Forelimb muscle (tissue), 1 donor: ENCODE measurements at places on chromosomes 5 and 9.

DNA sequence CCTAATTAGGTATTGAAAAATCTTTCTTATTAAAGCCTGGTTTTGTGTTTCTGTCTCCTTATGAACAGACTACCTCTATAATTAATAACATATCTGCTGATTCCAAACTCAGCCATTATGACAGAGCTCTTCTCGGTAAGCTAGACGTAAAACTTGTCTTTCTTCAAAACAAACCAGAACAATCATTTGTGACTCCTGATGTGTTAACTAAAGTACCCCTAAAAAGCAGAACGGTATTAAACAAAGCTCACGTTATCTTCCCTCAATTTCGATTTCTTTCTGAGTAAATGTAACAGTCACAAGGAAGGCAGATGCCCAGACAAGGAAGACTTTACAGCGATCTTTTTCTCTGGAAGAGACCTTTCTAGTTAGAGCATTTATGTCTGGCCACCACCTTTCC lies 1.8 kb downstream of the SEMA5A start:
- no peak for DNase-seq

DNA sequence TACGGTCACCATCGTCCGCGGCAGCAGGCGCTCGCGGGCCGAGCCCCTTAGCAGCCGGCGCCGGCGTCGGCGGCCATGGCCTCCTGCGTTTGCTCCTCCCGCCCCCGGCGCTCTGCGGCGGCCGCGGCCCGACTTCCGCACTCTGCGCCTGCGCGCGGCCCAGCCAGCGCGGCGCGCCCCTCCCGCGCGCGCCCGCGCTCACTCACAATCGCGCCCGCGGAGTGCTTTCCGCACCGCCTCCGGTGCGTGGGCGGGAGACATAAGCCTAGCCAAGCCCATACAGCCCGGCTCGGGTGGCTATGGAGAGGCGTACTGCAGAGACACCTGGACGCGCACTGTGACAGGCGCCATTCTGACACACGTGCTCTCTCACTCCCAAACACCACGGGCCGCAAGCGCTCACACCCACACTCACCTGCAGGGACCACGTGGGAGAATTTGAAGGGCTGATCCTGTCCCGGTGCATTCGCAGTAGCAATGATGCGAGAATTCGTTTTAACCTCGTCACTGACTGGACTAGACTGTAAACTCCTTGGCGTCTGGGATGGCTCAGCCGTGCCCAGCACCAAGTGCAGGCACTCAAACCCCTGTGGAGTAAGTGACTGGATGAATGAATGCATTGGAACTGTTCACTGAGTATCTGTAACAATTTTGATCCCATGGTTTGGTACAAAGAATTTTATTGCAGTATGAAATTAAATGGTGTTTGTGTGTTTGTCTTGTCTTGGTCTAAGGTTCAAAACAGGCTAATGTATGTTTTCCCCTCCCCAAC lies at the start of gene RNF145:
TSS of gene RNF145 (minus strand) at position 116 of the 772 bp plus-strand sequence. CDS start 5,936 bp downstream, outside the sequence.
- peak; percentile 53 for DNase-seq

DNA sequence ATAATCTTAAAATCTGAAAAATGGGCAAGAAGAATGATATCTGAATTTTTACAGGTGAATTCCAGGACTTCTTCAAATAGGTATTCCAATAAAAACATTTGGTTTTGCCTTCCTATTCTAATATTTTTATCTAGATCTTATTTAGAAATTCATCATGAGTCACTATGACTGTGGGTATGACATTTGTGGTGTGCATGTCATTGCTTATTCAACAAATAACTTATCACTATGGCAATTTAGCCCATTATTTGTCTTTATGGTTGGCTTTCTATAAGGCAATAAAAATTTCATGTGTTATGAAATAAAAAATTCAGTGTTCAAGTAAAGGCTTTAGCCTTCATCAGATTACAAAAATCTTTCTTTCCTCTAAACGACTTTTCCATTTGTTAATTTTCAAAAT lies 1139.6 kb upstream of the NUDT12 start:
- no peak for DNase-seq

GRCh38 chr5:62569470-62569869 lies 9.1 kb upstream of the LRRC70 start:
- DNase-seq, result no peak

- DNase-seq, result no peak
These were observed 15.9 kb downstream of the DAP start for GRCh38 chr5:10745133-10745532.
